SW480 (cell line): ENCODE measurements at places on chromosomes 2 and 18.

DNA sequence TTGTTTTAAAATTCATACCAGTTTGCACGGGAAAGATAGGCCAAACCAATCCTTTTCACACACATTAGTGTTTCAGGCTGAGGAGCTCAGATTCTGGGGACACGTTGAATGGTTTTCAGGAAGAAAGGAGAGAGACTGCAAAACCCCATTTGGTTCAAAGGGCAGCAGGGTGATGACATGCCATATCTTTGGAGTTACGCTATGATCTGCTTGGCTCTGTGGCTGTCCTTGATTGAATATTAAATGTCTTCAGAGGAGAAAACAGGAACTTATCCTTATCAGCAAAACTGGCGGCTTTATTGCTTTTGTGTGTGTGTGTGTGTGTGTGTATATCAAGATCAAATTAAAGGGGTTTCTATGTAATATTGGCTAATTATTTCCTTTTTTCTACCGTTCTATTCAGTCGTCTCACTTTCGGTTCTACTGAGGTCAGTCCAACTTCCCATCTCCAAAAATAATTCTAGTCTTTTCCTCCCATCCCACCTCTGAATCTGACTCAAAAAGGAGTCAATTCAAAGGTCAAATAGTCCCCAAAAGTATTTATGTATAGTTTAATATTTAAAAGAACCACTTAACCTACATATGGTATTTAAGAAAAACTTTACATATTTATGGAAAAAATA is 292.9 kb upstream of the CCDC68 start:
- DNase-seq, result peak; percentile 20

GRCh38 chr18:76382275-76382674 is 112.8 kb downstream of the ZNF516 start:
- no peak for DNase-seq

- DNase-seq, result no peak
Observed at GRCh38 chr18:25621144-25621543, 269.2 kb upstream of the ZNF521 start.

GRCh38 chr18:3498698-3499471 is 48.9 kb downstream of the TGIF1 start:
- peak; percentile 35 for DNase-seq

- DNase-seq, result peak; percentile 33
Observed at GRCh38 chr2:218292048-218293014, at the start of gene TMBIM1. TMBIM1 (minus strand) TSS chr2:218292503; CDS start chr2:218282141, 10,362 bp downstream.

GRCh38 chr2:182521453-182522404 is 94.9 kb upstream of the PDE1A start:
- DNase-seq, result no peak

DNA sequence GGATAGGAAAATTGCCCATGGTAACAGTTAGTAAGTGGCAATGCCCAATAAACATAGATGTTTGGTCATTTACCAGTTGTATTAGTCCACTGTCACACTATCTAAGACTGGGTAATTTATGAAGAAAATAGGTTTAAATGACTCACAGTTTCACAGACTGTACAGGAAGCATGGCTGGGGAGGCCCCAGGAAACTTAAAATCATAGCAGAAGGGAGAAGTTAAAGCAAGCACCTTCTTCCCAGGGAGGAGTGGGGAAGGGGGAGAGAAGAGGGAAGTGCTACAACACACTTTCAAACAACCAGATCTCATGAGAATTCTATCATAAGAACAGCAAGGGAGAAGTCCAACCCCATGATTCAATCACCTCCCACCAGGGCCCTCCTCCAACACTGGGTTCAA is 23.4 kb downstream of the NR4A2 start:
- DNase-seq, result no peak

DNA sequence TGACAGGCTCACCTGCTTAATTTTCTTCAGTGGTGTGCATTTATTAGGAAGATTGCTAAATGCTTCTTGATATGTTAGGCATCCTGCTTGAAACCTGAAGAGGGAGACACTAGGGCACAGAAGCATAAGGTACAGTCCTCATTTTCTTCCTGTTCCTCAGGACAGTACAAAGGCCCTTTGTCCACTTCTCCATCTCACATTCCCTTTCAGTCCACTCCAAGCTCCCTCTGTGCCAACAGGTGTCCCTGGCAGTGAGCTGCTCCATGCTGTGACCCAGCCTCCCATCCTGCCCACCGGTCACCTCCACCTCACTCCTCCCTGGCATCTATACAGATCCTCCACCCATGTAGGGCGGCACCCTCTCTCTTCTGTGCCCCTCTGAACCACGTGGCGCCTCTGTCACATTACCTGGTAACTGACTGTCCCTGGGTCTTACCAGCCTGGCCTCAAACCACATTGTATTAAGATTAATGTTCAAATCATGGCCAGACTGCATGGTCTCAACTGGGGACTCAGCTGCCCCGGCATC is 162.8 kb downstream of the VAPA start:
- DNase-seq, result peak; percentile 96

- no peak for DNase-seq
Observed at GRCh38 chr2:178553047-178553446, 72.8 kb downstream of the PLEKHA3 start.

GRCh38 chr2:96848264-96848663 is 4.4 kb upstream of the ANKRD23 start:
- DNase-seq, result no peak

- peak; percentile 60 for DNase-seq
Observed at GRCh38 chr2:46540496-46541331, 61.3 kb downstream of the TMEM247 start.

DNA sequence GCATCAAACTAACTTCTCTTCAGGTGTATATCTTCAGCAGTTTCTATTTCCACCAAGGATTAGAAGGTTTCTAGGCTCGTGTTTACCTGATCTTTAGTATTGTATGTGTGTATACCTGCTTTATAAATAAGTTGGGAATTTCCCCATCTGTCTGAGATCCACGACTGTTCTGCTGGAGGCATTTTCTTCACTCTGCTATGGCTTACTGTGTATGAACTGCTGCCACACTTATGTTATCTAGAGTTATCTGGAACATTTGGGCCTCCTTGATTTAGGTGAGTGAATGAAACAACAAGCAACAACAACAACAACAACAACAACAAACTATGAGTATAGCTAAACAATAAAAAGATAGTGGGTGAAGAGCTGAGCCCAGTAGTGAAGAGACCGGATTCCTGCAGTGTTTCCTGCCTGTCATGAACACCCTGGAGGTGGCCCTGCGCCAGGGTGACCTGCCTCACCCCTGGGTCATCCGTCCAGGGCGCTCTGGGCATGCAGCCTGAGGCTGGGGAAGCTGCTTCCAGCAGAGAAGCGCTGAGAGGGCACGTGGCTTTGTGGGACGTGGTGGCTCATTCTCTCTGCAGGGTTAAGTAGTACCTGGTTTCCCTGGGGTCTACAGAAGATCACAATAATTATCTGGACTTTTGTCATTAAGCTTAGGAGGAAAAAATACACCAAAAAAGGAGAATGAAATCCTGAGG is 56.1 kb upstream of the GATA6 start:
- no peak for DNase-seq

DNA sequence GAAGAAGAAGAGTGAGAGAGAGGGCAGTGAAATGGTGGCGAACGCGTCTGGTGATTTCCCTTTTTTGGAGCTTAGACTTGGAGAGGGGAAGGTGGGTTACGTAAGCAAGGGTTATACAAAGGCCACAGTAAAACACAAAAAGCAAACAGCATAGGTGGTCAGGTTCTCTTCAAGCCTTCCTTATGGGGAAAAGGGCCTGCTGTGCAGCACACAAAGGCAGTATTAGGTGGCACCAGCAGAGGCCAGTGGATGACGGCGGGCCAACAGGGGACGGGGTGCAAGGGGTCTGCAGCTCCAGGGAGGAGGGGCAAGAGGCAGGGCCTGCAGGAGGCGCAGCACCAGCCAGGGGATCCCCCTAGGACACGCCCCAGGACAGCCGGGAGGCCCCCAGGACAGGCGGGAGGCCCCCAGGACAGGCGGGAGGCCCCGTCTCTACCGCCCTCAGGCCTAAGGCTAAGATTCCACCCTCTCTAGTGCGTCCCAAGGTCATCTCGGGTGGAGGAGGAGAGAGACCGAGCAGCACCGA is 32.6 kb upstream of the NPC1 start:
- DNase-seq, result no peak

- peak; percentile 55 for DNase-seq
Observed at GRCh38 chr2:127591221-127591923, 54.6 kb upstream of the GPR17 start.

DNA sequence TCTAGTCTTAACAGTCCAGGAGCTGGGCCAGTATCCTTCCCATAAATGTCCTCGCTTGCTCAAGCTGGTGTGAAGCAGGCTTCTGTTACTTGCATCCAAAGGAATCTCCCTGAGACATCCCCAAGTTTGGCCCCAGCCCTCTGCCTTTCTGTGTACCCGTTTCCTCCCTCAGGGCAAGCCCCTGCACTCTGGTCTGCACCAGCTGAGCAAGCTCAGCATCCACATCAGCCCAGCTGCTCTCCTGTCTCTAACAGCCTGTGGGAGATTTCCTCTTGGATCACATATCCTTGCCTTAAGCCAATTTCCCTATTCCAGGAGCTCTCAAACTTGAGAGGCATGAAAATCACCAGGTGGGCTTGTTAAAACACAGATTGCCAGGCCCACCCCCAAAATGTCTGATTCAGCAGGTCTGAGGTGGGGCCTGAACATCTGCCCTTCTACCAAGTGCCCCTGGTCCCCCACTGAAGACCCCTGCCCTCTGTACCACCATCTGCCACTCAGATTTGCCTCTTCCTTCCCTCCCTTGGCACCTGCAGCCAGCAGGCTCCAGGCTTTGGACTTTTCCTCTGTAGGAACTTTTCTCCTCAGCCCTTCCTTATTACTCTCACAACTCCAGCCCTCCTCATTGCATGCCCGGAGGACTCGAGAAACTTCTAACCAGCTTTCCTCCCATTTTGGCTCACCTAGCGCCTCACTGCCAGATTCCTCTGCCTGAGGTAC is 32.1 kb downstream of the REEP1 start:
- DNase-seq, result no peak

- DNase-seq, result peak; percentile 64
Observed at GRCh38 chr18:8045884-8046281, 478.8 kb downstream of the PTPRM start.

GRCh38 chr18:995629-996028 is 91.0 kb downstream of the ADCYAP1 start:
- no peak for DNase-seq

GRCh38 chr18:46167971-46168370 is 63.8 kb downstream of the HAUS1 start:
- DNase-seq, result no peak

- no peak for DNase-seq
Observed at GRCh38 chr2:1653956-1654695, 90.2 kb downstream of the PXDN start.

DNA sequence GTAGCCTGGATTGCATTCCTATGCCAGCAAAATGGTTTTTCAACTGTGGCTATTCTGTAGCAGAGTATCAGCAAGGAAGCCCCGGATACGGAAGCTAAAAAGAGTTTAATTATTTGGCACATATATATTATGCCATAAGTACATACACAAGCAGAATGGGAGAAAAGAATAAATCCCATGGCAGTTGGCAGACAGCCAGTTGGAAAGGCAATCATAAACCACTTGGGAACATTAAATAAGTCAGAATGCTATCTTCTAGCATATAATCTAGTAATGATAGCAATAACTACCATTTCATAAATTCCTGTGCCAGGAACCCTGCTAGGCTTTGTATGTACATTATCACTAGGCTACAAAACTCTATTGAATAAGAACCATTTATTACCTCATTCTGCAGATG is 26.0 kb downstream of the GALNT5 start:
- DNase-seq, result no peak

DNA sequence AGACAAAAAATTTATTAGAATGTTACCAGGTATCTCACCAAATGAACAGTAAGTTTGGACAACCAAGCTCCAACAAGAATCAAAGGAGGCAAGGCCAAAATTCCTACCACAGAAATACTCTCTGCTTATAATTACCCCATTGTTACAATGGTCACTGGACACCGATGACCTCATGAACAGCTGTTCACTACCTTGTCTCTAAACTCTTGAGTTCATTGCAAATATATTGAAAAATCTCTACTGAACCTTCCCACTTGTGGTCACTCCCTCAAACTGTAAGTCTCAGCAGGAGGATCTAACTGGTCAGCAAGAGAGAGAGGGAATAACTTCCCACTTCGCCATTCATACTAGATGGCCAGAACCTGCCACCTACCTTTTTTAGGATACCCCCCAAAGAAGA is 50.0 kb downstream of the ERBB4 start:
- no peak for DNase-seq

- DNase-seq, result no peak
Observed at GRCh38 chr2:133061874-133062593, 392.0 kb upstream of the LYPD1 start.

GRCh38 chr2:106175086-106175850 is 18.8 kb downstream of the UXS1 start:
- DNase-seq, result no peak

DNA sequence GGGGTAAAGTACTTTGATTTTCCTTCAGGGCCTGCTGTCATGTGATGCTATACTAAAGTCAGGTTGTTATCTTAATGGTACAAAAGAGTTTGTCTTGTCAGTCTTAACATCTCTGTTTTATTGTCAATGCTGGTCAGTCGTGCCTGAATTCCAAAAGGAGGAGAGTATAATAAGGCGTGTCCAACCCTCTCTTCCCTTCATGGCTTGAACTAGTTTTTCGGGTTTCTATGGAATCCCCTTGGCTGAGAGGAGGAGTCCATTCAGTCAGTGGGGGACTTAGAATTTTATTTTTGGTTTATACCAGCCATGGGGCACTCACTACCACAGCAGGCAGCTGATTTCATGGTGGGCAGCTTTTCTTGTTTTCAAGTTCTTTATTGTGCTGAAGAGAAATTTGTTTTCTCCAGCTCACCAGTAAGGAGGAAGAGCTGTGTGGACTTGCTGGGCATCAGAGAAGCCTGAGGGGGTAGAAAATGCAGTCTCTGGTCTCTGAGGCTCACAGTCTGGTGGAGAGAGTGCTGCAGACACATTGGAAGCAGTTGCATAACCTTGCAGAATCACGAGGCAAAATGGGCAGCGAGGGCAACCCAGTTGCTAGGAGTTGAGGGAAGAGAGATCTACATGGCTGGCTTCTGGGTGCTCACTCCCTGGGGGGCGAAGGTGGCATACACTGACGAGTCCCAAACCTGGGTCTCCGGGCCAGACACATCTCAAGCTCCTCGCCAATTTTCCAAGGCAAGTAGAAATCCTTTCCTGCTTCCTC is 193.1 kb downstream of the ZBTB7C start:
- DNase-seq, result no peak

- DNase-seq, result no peak
Observed at GRCh38 chr18:34604591-34604990, 105.5 kb upstream of the DTNA start.

DNA sequence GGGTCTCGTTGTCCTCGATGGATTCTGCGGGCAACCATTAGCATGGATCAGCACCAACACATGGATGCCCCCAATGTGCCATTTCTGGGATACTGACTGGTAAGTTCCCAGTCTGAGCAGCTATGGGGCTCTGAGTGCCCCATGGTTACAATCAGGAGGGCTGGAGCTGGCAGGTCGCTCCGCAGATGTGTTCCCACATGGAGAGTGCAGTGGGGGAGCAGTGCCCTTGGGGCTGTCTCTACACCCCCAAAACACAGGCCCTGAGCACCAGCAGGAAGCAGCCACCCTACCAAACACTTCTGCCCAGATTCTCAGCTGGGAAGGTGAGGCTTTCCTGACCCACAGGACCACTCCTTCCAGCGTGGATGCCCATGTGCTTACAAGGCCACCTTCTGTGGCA is 8.0 kb downstream of the NGEF start:
- no peak for DNase-seq

GRCh38 chr18:45991788-45992187 is 24.7 kb upstream of the EPG5 start:
- DNase-seq, result no peak
